ENCODE measurements at places on chromosomes 4 and X.

- DNase-seq: no peak
Measured at GRCh38 chr4:3374011-3374645, 67.6 kb upstream of the HGFAC start.

DNA sequence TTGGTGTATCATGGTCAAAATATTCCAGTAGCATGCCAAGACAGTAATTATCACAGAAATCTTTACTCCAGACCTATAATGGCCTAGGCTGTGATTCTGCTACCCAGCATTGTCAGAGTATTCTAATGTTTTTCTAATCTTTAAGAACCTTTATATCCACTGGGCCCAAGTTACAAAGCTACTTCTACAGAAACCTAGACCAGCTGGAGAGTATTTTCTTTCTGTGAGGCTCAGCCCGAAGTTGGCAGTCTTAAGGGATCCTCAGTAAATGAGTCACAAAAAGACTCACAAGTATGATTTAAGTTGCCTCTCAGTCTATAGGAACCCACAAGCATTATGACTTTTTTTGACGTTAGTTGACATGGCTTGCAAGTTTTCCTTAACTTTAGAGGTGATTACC is 638.5 kb upstream of the FAM241A start:
- DNase-seq: no peak

DNA sequence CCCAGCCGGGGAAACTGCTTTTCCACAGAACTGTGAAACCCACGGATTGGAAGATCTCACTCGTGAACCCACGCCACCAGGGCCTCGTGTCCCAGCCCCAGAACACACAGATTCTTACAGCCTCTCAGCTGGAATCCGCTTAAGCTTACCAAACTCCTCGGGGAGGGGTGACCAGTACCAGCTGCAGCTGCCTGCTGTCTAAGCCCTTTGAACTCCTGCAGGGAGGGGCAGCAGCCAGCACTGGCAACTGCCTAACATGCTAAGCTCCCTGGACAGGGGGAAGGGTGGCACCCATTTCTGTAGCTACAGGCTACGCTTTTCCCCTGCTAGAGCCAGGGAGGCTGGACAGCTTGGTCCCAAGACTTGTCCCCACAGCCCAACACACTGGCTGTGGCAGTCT is 38.4 kb downstream of the TBL1X start:
- DNase-seq: no peak

DNA sequence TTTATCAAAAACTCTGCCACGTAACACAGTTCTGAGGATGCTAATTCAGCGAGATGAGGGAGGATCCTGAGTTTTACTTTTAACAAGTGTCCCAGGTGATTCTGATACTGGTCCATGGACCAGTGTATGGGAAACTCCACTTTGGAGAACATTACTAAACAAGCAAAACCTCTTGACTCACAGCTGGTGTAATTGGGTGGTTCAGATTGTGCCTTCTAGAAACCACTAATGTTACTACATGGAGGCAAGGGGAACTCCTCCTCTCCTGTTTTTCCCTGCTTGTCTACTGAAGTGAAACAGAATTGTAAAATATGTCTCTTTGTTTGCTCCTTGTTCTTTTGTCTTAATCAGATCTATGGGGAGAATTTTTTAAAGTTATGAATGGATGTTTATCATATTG is 62.6 kb downstream of the FRAS1 start:
- no peak for DNase-seq

GRCh38 chr4:34419871-34420270 is 1824.4 kb downstream of the ARAP2 start:
- no peak for DNase-seq

Measured in omental fat pad (tissue), 4 donors.